ENCODE measurements at places on chromosomes 3 and 15.

- DNase-seq, result no peak
These were observed 8.7 kb downstream of the ISG20 start for GRCh38 chr15:88647351-88648105.

DNA sequence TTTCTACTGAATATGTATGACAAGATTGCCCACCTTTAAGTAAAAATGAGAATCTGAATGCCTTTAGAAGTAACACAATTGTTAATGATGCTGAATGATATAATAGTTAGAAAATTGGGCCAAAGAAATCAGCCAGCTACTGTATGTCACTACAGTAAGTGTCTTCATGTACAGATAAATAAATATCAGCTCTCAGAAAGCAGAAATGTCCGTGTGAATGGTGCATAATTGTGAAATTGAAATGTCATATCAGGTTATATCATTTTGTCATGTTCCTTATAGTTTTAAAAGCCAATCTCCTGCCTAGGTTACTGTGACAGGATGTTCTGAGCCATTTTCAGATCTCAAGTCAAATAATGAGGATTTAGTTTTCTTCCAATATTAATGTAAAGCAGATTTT lies 90.6 kb upstream of the SNTN start:
- DNase-seq, result no peak

GRCh38 chr3:45414823-45415222 lies 26.4 kb downstream of the LARS2 start:
- no peak for DNase-seq

GRCh38 chr3:197495059-197495455 lies 60.7 kb downstream of the BDH1 start:
- DNase-seq, result no peak

DNA sequence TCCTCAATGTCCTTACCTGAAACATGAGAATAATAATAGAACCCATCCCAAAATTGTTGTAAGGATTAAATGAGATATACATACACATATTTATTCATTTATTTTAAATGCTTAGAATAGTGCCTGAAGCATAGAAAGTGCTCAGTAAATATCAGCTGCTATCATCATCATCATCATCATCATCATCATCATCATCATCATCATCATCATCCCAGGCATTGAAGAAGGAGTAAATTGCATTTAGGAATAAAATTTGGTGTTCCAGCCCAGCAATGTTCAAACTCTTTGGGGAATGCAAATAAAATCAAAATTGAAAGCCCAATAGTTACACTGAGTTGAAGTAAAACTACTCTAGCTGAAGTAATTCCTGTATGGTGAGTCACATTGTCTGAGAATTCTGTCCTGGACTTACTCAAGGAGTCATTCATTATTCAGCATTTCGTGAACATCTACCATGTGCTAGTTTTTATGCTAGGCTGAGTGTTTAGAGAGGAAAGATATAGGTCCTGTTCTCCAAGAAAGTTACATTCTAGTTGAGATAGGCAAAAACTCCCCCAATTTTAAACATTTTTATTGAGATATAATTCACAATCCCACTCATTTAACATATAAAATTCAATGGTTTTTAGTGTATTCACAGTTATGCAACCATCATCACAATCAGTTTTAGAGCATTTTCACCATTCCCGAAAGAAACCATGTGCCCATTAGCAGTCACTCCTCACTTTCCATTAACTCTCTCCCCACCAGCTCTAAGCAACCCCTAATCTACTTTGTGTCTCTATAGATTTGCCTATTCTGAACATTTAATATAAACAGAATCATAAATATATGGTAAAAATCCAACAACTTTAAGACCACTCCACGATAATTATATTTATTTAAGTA lies 107.2 kb downstream of the FRMD5 start:
- peak; percentile 91 for DNase-seq

DNA sequence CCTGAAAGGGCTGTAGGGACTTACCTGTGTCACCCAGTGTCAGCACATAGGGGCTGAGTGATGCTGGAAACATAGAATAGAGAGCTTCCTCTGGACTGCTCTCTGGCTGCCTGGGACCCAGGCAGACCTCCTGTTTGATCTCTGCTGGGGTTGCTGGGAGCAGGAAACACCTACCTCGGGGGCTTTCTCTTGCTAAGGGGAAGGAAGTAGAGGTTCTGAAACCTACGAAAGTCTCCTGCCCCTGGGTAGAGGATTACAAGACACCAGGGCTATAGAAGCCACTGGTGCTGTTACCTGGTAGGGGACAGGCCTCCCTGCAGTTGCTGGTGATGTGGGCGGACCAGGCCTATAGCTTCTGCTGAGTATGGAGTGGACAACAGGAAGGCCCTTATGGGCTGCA lies 81.7 kb downstream of the DHX30 start:
- DNase-seq, result no peak

- DNase-seq, result no peak
These were observed 632 bp upstream of the DHX36 start for GRCh38 chr3:154324919-154325318.

DNA sequence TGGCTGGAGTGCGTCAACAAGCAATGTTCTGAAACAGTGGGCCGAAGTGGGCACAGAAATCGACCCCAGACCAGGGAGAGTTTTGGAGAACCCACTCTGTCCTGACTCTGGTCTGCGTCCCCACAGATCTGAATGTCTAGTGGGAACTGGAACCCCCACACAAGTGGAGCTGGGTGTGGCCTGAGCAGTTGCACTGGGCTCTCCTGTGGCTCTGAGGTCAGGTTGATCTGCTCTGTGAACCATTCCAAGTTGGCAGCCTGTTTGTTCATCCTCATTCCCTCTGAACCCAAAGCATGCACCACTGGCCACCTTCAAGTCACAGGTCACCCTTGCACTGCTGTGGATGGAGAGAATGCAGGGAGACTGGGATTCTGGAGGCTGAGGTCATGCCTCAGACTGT lies 60.5 kb downstream of the STARD5 start:
- DNase-seq, result no peak

GRCh38 chr3:127779747-127780146 lies 42.6 kb downstream of the MGLL start:
- no peak for DNase-seq

GRCh38 chr3:19540464-19540863 lies 392.2 kb downstream of the KCNH8 start:
- no peak for DNase-seq

DNA sequence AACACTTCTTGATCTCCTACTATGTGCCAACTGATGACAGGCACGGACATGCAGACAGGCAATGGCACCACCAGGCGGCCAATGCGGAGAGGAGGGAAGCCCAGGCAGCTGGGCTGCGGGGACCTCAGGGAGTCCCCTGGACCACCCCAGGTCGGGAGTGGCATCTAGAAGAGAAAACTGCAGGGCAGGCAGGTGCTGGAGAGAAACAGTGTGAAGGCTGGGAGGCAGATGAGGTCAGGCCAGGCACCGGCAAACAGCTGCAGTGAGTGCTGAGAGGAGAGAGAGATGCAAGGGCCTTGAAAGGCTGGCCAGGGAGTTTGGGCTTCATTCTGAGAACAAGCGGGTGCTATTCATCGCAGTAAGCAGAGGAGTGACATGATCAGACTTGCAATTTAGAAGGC lies 29.1 kb downstream of the SLC6A1 start:
- no peak for DNase-seq

GRCh38 chr3:12905316-12906071 lies 64.1 kb upstream of the RPL32 start:
- no peak for DNase-seq

DNA sequence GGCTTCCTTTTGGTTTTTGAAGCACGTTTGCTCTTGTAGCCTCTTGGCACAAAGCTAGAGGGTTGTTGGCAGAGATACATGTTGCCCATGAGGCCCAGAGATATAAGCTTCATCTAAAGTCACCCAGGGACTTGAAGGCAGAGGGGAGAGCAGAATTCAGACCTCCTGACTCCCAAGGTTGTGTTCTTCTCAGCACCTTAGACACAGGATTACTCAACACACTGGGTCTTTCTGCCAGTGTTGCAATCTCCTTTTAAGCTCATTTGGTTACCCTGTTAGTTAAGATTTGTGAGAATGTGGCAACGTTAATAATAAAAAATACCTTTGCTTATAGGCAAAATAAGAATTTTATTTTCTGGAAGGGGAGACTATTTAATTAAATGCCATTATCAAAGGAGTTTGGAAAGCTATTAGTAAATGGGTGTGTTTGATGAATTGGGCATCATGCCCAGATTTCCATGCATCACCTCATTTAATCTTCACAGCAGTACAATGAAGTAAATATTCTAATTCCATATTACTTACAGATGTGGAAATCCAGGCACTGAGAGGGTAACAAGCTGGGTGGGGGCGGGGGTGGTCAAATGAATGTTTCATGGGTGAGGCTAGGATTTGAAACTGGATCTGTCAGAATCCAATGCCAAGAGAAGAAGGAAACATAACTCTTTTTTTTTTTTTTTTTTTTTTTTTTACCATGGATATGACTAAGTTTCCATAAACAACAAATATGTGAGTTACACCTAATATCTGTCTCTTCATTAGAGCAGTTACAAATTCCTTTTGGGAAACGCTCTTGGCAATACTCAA lies 183.3 kb downstream of the NR1D2 start:
- peak; percentile 82 for DNase-seq

GRCh38 chr3:4520033-4520816 lies 27.1 kb downstream of the ITPR1 start:
- DNase-seq, result no peak

DNA sequence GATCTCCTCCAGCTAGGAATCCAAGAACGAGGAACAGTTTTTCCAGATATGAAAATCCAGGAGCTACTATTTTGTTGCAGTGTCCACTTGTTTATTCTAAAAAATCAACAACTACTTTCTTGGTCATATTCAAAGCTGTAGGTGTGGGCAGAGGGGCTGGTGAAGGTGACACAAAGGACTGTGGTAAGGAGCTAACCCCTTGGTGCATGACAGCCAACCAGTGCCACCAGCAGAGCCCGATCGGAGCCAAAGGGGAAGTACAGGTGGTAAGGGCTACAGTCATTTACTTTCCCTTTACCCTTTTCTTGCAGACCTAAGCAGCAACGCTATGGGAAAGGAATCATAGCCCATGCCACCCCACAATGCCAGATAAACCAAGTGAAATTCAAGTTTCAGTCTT lies 30.7 kb downstream of the PLA1A start:
- no peak for DNase-seq

DNA sequence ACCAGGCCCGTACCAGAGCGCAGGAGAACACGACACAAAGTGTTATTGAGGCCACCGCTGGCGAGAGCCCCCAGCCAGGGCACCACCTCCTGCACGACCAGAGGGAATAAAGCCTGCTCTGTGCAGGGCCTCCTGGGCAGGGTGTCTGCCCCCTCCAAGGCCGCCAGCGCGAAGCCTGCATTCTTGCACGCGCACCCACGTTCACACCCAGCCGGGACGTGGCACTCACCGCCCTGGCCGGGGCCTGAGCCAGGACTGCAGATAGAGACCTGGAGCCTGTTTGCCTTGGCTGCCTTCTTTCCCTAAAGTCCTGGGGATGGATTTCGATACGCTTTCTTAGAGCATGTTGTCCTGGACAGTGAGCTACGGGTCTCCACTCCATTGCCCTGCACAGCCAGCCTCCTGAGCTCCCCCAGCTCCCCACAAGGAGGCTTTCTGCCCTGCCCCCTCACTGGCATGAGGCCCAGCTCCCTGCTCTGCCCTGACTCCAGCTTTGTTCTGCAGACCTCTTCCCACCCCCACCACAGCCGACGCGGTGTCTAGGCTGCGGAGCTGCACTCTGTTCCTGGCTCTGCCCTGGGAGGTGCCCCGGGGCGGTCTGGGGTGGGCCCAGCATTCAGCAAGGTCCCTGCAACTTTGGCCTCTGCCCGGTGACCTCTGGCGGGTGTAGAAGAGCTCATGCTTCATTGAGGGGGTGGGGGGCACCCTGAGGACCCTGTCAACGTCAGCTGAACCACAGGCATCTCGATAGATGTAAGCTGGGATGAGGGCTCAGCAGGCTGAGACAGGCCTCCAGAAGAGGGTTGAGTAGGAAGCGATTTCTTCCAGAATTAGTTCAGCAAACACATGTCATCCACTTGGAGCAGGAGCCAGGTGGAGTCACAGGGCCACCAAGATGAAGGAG lies 145.0 kb downstream of the LRRK1 start:
- DNase-seq, result no peak

DNA sequence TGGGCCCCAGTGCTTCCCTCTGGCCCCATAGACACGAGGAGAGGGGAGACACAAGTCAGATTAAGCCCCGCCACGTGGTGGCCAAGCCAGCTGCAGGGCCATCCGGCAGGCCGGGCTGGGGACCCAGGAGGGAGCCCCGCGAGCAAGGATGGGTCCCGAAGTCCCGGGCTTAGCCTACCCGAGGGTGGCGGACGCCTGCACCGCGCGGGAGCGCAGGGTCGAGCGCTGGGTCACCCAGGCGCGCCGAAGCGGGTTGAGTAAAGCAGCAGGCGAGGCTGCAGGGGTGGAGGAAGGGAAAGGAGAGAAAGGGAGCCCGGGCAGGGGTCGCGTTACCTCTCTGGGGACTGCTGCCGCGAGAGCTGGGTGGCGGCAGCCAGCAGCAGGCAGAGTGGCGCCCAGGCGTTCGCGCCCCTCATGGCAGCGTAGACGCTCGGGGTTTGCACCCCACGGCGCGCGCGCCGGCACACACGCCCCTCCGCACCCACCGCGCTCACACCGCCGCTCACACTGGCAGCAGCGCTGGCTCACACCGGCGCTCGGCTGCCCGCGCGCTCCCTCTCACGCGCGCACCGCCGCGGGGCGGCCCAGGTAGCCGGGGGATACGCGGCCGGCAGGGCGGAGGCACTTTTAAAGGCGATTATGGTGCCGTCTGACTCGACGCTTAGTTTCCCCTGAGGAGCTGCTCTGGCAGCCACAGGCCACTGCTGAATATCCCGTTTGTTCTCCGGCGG lies at the start of gene PCOLCE2:
PCOLCE2 (minus strand) TSS at position 603 of the 731 bp plus-strand sequence; CDS start at position 416, 187 bp downstream.
- no peak for DNase-seq

DNA sequence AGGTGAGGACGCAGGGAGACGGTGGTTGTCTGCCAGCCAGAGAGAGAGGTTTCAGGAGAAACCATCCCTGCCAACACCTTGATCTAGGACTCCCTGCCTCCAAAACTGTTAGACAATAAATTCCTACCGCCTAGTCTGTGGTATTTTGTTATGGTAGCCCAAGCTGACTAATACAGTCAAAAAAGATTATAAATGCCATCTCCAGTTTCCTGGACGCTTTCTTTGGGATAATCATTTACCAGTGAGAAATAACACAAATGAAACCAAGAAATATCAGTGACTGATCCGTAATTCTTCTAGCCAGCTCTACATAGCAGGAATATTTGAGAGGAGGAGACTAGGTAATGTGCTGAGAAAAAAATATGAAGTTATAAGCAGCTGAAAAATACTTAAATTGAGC lies 707.8 kb upstream of the LMCD1 start:
- no peak for DNase-seq

DNA sequence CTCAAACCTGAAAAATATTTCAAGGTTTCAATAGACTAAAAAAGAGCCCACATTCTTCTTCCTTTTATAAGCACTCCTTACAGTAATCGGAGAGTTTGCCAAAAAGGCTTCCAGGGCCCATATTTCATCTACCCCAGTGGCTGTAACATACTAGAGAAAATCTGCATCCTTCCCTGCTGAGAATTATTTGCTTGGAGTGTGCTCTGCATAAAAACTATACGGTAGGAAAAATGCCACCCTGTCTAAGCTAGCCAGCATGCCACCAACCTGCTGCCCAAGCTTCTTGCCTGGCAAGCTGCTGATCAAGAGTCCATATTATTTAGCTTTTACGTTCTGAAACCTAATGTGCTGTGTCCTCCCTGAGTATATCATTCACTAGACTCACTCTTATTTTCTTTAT lies 107.1 kb downstream of the FGF12 start:
- no peak for DNase-seq

- DNase-seq, result no peak
These were observed 104.0 kb downstream of the VGLL4 start for GRCh38 chr3:11539677-11540076.

- DNase-seq, result no peak
These were observed 931.2 kb downstream of the MCTP2 start for GRCh38 chr15:95162531-95162930.

Measured in HCEC 1CT (cell line).